ENCODE measurements at places on chromosomes 5 and 9. TPM values are rescaled to one million over a fixed set of nuclear protein-coding genes. Genes with fewer than 3 reads are reported as not detected.

DNA sequence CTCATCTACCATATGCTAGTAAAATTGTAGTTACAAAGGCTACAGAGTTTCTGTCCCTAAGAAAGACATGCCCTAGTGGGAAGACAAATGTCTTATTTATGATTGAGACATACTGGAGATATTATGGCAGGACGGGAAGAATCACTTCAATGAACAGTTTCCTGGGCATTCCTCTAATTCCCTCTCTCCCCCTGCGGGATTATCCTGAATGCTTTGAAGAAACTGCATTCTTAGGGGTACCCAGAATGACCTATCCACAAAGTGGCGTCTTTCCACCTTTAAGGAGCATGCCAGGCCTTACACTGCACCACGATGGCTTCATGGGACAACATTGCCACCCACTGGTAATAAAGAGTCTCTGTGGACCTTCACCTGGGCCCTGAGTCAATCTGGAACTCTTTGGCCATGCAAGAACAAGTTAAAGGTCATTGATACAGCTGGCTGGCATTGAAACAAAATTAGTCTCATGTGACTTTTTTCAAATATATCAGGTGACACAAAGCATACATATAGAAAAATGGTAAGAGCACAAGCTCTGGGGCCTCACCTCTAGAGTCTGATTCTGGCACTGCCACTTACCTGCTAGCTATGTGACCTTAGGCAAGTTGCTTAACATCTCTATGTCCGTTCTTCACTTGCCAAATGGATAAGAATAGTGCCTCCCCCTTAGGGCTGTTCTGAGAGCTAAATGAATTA, 32.0 kb downstream of the ANKRD55 start:
- peak; percentile 74 for DNase-seq
- no peak overlapping the region for H3K4me3 ChIP-seq
- H3K36me3 ChIP-seq, result no peaks in the 10 kb centered on the region
- no peaks in the 10 kb centered on the region for H3K27me3 ChIP-seq

PCDHGB3 gene
- 10.2 TPM for total RNA-seq

- no peak overlapping the region for H3K27ac ChIP-seq
- peaks cover 22% of the 10 kb centered on the region for H3K4me1 ChIP-seq
- H3K4me3 ChIP-seq, result no peak overlapping the region
- H3K36me3 ChIP-seq, result no peaks in the 10 kb centered on the region
- no peak for DNase-seq
These were observed 9.5 kb upstream of the HAND1 start for GRCh38 chr5:154487541-154487940.

DNA sequence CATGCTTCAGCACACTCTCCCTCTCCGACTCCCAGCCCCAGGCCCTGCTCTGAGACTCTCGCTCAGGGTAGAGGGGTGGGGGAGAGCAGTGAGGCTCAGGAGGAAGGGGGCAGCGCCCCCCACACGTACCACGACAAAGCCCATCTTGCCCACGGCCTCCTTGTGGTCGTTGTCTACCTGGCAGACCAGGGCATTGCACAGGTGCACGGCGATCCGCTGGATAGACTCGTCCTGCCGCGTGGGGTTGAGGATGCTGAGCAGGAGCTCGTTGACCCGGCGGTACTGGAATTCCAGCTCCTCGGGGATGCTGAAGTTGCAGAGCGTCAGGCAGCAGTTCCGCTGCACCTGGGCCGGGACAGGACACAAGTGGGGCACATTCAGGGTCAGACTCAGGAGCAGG, 18.5 kb upstream of the ZDHHC12 start:
- no peaks in the 10 kb centered on the region for H3K27me3 ChIP-seq
- no peak overlapping the region for H3K4me3 ChIP-seq
- no peak overlapping the region for H3K27ac ChIP-seq
- no peaks in the 10 kb centered on the region for H3K36me3 ChIP-seq
- no peak for DNase-seq
- H3K4me1 ChIP-seq, result no peaks in the 10 kb centered on the region

GRCh38 chr9:121135642-121136041, 60.9 kb downstream of the CNTRL start:
- H3K27ac ChIP-seq, result no peak overlapping the region
- no peaks in the 10 kb centered on the region for H3K36me3 ChIP-seq
- no peaks in the 10 kb centered on the region for H3K4me1 ChIP-seq
- DNase-seq, result no peak

GRCh38 chr5:9166202-9167112, 379.4 kb downstream of the SEMA5A start:
- no peaks in the 10 kb centered on the region for H3K36me3 ChIP-seq
- no peaks in the 10 kb centered on the region for H3K4me1 ChIP-seq
- H3K27ac ChIP-seq, result no peak overlapping the region
- no peak for DNase-seq
- no peak overlapping the region for H3K4me3 ChIP-seq
- H3K27me3 ChIP-seq, result no peaks in the 10 kb centered on the region

Measured in body of pancreas (tissue), 4 donors.